ENCODE measurements at places on chromosomes 2 and 18.
A peak's percentile ranks its signal among the peaks of the same experiment; 100 is the strongest.

- no peaks in the 10 kb centered on the region for H3K4me1 ChIP-seq
- no peak overlapping the region for H3K27ac ChIP-seq
- H3K36me3 ChIP-seq, result no peaks in the 10 kb centered on the region
- H3K27me3 ChIP-seq, result no peaks in the 10 kb centered on the region
- DNase-seq, result peak; percentile 12
Observed at GRCh38 chr2:25664183-25664964, 9.0 kb downstream of the DTNB start.

- DNase-seq, result no peak
- no peak overlapping the region for H3K27ac ChIP-seq
- H3K36me3 ChIP-seq, result no peaks in the 10 kb centered on the region
- H3K27me3 ChIP-seq, result no peaks in the 10 kb centered on the region
Observed at GRCh38 chr2:30670453-30670852, 136.8 kb downstream of the CAPN13 start.

GRCh38 chr2:2879781-2880180, 497.8 kb downstream of the EIPR1 start:
- no peak overlapping the region for H3K4me3 ChIP-seq
- H3K36me3 ChIP-seq, result peaks cover 7% of the 10 kb centered on the region
- no peak overlapping the region for H3K27ac ChIP-seq
- no peak for DNase-seq
- H3K27me3 ChIP-seq, result no peaks in the 10 kb centered on the region

- DNase-seq, result no peak
- no peak overlapping the region for H3K27ac ChIP-seq
- no peaks in the 10 kb centered on the region for H3K36me3 ChIP-seq
- H3K27me3 ChIP-seq, result peaks cover 40% of the 10 kb centered on the region
- H3K4me3 ChIP-seq, result no peak overlapping the region
Observed at GRCh38 chr18:50189160-50189559, 5.8 kb downstream of the MYO5B start.

DNA sequence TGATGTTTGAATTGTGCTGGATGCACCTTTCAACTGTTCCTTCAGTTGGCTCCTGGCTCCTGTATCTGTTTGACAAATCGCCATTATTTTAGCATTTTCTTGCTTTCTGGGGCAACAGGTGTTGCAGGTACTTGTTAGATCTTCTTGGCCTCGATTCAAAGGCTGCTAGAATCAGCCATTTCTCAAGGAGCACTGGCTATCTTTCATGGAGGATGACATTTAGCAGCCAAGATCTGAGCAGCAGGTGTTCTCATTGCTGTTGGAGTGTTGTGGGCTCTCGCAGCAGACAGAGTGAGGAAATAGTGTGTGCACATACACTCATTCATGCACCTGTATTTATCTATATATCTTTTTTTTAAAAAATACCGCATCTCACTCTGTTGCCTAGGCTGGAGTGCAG, 52.2 kb downstream of the INPP5D start:
- H3K27ac ChIP-seq, result no peak overlapping the region
- H3K27me3 ChIP-seq, result no peaks in the 10 kb centered on the region
- H3K36me3 ChIP-seq, result no peaks in the 10 kb centered on the region

Data from spinal cord (tissue), 10 donors.